ENCODE measurements at places on chromosomes 13 and 19.

DNA sequence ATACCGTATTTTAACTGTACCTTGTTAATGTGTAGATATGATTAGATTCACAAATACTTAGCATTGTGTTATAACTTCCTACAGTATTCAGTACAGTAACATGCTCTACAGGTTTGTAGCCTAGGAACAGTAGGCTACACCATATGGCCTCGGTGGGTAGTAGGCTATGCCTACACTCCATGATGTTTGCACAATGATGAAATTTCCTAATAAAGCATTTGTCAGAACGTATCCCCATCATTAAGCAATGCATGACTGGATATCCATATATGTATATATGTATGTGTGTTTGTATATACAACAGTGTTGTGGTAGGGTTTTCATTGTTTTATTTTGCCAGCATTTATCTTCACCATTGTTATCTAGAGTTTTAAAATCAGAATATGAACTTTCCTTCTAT, 119.4 kb downstream of the SLC7A1 start:
- DNase-seq, result no peak

DNA sequence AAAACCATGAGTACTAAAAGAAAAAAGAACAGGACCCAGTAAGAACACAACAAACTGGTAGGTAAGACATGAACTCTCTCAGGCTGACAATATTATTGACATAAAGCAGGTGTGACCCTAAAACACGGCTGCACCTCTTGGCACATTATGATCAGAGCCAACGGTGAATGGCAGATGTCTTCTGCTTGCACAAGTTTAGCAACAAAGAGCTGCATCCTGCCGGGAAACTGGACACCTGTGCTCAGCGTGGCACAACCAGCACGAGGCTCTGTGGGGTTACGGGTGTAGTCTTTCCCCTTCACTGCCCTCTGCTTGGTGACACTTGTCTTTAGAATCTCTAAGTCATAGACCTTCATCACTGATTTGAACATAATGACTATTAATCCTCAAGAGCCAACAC, 97.9 kb downstream of the DOCK9 start:
- DNase-seq, result no peak

DNA sequence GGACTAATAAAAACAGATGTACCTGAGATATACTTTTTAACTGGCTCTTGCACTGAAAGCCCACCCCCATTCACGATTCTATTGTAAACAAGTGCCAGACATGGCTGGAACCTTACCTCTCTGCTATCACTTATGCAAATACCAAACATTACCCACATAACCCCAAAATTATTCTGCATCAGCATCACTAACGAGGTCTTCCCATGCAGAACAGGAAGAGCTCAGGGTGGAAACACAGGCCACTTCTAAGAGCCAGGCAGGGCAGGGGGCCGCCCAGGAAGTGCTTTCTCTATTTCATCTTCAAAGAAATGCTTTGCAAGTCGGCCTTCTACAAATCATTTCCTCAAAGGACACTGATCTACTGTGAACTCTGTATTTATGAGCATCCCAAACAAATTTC, 7.3 kb downstream of the IRS2 start:
- no peak for DNase-seq

GRCh38 chr19:23779645-23780044, 21.0 kb upstream of the ZNF681 start:
- no peak for DNase-seq

DNA sequence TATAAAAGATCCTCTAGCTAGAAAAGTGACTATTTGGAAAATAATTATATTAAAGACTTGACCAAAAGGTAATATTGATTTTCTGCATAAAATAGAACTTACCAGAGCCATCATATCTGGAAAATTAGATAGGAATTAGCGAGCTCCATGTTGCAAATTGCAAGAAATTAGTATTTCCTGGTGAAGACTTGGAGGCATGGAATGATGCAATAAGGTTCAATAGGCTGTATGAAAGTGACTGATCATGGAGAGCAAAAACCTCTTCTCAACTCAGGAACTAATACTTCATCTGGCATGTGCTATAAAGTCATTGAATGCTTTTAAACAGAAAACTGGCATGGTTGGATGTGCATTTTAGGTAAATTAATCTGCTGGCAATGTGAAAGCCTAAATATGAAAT, 66.3 kb upstream of the UFM1 start:
- no peak for DNase-seq

GRCh38 chr19:5369962-5370367, 29.4 kb upstream of the PTPRS start:
- DNase-seq, result peak; percentile 33

DNA sequence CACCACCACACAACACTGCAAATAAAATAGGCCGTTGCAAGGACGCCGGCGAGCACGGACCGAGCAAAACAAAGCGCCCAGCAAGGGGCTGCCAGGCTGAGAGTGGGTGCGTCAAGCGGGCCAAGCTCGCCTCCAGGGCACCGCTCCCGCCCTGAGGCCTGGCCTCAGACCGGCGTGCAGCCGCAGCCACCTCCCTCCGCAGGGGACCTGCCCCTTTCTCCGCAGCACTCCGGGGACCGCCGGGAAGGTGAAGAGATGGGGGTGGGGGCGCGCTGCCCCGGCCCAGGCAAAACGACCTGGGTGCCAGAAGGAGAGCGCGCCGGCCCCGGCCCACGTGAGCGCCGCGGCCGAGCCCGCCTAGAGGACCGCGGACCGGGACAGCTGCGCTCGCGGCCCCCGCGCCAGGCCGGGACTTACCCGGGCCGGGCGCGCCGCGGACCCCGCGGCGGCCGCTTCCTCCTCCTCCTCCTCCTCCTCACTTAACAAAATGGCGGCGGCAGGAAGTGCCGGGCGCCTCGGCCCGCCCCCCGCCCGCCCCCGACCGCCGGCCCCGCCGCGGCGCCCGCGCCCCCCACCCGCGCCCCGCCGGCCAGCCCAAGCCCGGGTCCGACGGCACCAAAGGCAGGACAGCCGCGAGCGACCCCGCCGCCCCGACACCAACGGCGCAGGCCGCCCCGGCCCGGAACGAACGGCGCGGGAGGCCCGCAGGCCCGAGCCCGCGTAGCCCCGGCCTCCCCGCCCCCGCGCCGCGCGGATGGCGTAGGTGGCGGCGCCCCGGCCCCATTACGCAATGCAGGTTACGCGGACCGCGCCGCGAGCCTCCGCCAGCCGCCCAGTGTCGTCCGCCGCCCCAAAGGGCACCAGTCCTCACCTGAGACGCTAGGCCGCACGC, 674 bp downstream of the BRD4 start:
- peak; percentile 33 for DNase-seq

DNA sequence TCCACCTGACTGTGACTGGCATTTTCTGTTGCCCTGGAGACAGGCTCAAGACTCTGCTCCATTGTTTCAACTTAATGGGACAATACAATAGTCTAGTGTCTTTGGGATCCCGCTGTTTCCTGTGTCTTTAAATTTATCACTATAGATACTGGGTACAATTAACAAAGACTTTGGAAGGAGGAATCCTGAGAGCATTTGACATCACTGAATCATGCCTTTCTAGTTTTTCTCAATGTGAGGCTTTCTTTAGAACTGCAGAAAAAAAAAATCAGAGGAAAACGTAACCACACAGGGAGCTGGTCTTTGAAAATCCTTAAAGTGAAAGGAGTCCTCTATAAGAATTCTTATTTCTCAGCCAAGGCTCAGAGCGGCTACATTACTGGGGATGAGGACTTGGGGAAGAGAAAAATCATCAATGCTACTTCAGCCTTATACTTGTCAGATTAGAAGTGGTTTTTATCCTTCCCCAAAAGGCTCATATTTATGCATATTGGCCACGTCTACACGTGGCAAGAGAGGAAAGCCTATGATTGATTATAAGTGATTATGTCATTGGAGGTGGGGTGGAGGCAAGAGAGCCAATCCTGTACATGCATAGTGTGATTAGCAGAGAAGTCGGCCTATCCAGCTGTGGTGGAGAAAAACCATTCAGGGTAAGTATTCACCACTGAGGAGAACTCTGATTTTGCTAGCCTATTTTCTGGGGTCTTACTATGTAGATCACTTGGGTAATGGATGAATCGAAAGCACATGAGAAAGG, 34.4 kb upstream of the UBL3 start:
- DNase-seq, result no peak

DNA sequence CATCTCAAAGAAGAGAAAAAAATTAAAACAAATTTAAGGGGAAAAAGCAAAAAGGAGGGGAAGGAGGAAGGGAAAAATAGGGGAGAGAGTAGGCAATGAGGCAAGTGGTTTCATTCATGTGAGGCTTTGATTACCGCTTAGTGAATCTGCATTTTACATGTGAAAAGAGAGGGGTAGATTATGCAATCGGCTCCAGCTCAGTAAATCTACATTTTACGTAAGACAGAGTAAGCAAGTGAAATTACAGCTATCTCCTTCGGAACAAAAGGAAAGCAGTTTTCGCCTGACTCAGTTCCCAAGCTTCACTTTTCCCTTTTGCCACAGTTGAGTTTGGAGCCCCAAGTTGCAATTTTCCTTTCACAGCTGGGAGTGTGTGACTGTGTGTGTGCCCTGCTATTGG, 16.0 kb upstream of the OLFM2 start:
- no peak for DNase-seq

GRCh38 chr13:98796798-98797197, 44.3 kb upstream of the SLC15A1 start:
- DNase-seq, result no peak

DNA sequence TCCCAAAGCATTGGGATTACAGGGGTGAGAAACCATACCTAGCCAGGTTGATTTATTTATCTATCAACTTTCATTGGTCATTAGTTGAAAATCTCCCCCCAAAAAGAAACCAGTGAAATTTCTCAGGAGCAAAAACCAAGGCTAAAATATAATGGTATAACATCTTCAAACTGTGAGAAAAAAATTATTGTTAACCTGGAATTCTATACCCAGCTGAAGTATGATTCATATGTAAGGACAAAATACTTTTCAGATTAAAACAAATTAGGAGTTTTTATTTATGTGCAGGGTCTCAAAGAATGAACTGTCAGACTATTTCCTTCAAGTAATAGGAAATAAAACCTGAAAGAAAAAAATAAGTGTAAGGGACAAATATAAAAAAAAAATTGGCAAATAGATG, 1053.9 kb downstream of the UQCRFS1 start:
- no peak for DNase-seq

DNA sequence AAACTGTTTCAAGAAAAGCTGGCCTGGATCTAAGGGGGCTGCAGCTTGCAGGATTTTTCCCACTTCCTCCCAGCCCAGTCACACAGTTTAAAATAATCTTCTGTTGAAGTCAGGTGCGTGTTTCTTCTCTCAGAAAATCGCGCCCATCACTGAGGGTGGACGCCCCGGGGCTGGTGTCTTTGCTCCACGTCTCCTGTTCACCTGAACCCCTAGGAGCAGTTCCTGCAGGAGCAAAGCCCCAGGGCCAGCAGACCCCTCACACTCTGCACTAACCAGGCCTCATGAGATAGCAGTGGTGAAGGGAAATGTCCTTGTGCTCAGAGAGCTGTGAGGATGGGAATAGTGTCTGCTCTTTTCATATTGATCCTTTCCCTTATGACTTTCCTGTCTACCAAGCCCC, 920 bp upstream of the SIGLEC7 start:
- no peak for DNase-seq

DNA sequence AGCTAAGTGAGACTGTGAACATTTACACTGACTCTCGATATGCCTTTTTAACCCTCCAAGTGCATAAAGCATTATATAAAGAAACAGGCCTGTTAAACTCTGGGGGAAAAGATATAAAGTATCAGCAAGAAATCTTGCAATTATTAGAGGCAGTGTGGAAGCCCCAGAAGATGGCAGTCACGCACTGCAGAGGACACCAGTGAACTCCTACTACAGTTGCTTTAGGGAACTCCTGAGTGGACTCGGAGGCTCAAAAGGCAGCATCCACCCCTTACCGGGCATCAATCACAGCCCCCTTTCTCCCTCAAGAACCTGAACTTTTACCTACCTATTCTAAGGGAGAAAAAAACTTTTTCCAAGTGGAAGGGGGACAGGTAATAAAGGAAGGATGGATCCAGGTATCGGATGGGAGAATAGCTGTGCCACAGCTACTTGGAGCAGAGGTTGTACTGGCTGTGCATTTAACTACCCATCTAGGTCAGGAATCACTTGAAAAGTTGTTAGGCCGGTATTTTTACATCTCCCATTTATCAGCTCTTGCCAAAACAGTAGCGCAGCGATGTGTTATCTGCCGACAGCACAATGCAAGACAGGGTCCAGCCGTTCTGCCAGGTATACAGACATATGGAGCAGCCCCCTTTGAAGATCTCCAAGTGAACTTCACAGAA, 80.1 kb downstream of the ZNF486 start:
- no peak for DNase-seq

DNA sequence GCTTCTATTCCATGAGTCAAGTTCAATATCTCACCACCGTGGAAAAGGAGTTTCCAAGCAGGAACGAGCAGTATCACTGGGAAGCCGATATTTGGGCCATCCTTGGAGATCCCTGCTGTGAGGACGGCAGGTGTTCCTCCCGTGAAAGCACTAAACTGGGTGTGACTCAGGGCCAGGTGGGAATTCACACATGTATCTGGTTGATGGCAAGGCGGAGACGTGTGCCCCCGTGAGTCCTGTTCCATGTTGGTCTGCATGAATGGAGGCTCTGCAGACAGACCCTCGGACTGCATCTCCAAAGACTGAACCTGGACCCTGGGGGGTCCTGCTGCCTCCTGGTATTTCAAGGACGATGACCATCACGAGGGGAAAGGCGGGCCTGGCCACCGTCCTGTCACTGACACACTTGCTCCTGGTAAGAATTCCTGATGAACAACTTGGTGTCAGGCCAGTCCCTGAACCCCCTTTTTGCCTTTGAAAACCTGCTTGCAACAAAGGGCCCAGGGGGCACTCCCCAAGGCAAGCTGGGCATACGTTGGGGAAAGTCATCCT, 22.8 kb upstream of the GAS6 start:
- DNase-seq, result no peak

GRCh38 chr19:44668985-44669764, 2.1 kb upstream of the CEACAM19 start:
- no peak for DNase-seq

GRCh38 chr13:89695343-89696257, 1651.9 kb upstream of the MIR17HG start:
- DNase-seq, result no peak

DNA sequence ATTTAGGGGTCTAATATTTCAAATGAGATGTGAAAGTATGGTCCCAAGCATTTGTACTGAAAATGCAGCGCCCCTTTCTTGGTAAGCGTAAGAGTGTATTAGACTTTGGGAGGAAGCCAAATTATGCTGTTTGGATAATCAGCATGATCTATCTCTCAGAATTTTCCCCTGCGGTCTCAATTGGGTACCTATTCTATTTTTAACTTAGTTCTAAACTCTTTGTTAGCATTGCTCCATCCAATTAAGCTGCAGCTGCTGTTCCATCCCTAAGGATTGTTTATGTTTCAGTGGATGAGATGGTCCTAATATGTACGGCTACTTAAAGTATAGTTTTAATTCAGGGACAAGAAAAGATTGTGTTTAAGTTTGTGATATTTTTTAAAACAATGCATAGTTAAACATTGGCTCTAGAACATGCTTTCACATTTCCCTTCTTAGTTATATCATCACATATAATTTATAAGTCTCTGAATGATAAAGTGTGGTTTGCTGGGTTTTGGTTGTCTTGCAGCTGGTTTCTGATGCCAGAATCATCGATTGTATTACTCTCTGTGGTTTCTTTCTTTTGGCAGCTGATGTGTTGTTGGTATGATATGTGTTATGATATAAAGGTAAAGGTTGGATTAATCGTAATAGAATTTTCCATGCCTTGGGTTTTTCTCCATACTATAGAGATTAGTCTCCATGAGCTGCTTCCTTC, 15.0 kb downstream of the POLR1D start:
- DNase-seq, result no peak

- no peak for DNase-seq
These were observed 14.3 kb downstream of the CD177 start for GRCh38 chr19:43367822-43368221.

Measured in stimulated activated CD8-positive, alpha-beta memory T cell treated with anti-CD3 and anti-CD28 coated beads, Interleukin-7, amount 100 ng/mL, for 48 hours (primary cell).